ENCODE measurements at places on chromosomes 11 and 22.
A peak's percentile ranks its signal among the peaks of the same experiment; 100 is the strongest.

- DNase-seq: no peak
These were observed 7.5 kb upstream of the ANKRD13D start for GRCh38 chr11:67281552-67282150.

GRCh38 chr11:63884196-63884932 lies 32.6 kb downstream of the RCOR2 start:
- no peak for DNase-seq

DNA sequence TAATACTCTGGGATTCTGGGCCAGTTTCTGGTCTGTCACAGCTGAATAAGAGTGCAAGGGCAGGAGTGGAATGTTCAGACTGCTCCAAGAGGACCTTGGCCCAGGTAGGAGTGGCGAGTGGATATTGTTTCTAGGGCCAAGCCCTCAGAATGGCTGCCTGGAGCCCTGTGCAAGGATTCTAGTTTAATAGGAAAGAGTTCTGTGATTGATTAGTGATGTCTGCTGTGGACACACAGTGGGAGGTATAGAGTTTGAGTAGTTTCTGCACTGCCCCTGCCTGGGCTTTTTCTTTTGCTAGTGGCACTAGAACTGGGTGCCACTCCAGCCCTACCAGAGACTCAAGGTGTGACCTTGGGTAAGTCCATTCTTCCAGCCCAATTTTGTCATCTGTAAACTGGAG lies 9.7 kb upstream of the MPPED1 start:
- no peak for DNase-seq

- DNase-seq: no peak
These were observed 3.8 kb upstream of the CHKB start for GRCh38 chr22:50586416-50586815.

DNA sequence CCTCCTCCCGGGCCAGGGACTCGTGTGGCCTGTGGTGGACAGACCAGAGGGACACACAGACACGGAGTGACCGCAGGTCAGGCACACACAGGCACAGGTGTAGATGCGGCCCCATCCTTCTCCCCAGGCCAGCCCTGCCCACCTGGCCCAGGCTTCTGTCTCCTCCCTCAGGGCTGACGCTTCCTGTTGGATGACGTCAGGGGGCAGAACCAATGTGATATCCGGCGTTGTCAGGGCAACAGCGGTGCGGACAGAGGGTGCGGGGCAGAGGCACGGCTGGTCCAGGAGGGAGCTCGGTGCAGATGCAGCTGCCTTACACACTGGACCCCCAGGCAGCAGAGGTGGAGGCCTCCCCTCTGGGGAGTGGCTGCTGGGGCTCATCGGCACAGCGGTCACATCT lies 2.9 kb upstream of the TUBGCP6 start:
- peak; percentile 56 for DNase-seq

DNA sequence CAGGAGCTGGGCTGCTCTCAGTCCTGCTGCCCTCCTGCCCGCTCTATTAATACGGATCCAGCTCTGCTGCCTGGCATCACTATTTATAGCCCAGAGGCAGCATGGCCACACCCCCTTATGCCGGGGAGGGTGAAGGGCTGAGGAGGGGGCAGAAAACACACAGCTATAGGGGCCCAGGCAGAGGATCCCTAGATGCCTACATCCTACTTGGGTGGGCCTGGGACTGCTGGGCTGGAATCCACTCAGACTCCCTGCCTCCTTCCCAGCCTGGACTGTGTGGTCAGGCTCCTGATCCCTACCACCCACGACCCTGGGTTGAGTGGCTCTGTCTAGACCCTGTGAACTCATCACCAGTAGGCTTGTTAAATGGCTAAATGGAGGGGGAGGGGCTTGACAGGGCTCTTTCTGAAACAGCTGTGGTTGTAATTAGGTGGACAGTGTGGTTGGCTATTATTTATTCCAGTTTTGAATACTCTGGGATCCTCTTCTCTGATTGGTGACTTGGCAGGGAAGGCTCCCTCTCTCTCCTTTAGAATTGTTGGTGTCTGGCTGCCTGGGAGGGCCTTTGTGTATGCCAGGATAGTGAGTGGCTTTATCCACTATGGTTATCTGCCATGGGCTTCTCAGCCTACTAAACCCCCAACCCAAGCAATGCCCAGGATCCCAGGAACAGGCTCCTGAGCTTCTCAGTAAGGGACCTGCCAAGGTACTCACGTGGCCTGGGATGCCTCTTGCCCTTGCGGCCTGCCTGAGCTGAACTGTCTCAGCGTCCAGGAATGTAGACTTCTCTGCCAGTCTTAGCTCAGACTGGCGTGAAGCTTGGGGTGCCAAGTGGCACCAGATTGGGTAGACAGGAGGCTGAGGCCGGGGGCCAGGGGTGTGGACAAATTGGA lies 15.2 kb downstream of the PHLDB1 start:
- DNase-seq: no peak

DNA sequence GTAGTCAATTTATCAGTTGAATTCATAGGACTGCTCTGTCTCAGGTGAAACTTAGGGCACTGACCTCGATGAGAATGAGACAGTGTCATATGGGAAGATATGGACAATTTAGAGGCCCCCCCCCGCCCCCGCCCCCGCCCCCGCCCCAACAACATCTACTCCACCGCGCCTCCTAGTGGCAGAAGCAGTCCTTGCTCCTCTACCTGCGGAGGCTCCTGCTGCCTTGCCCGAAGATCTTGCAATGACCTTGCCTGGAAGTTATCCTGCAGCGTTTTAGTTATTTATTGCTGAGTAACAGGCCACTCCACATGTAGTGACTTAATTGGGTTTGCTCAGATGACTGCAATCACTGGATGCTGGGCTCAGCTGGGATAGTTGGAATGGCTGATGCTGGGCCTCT lies 15.2 kb downstream of the SERPINH1 start:
- peak; percentile 70 for DNase-seq

Measured in activated CD4-positive, alpha-beta T cell treated with anti-CD3 and anti-CD28 coated beads, Interleukin-2, amount 50 U/mL, for 1 hour (primary cell).